HAP-1 (cell line): ENCODE measurements at places on chromosomes 12 and 14.

DNA sequence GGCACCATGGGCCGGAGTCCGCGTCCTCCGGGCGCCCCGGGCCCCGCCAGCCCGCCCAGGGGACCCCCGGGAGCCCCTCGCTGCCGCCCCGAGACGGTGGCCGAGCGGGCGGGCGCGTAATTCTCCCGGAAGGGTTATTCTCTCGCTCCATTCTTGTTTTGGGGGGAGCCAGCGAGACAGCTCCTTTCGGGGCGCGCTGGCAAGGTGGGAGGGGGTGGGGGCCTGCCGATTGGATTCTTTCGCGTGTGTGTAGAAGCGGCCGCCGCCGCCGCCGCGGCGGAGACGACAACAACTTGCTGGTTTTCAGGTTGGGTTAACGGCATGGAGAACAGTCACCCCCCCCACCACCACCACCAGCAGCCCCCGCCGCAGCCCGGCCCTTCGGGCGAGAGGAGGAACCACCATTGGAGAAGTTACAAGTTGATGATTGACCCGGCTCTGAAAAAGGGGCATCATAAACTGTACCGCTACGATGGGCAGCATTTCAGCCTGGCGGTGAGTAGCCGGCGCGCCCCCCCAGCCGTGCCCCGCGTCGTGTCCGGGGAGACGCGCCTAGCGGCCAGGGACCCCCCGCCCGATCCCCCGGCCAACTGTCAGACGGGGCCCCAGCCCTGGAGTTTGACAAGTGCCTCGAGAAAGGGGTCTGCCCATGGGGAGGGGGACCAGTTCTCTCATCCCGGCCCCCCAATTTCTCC lies 755 bp downstream of the SETD1B start:
- DNase-seq: peak; percentile 29

DNA sequence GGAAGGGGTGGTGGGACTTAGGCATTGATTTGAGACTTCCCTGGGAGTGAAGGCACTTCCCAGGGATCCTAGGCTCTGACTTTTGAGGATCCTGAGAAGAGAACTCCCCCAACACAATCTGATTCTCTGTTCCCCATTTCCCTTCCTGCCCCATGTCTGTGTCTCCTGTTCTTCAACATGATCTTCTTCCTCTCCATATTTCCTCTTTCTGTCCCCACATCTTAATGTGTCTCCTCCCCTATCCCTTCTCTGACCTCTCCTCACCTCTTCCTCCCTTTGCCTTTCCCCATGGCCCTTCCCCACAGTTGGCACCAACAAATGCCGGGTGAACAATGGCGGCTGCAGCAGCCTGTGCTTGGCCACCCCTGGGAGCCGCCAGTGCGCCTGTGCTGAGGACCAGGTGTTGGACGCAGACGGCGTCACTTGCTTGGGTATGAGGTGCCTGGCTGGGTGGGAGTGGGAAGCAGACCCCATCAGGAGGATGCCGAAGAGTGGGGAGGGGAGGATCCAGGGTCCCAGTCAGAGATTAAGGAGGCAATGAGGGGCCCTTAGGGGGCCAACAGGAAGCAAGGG lies 15.2 kb upstream of the LRP1-AS start:
- DNase-seq: no peak

DNA sequence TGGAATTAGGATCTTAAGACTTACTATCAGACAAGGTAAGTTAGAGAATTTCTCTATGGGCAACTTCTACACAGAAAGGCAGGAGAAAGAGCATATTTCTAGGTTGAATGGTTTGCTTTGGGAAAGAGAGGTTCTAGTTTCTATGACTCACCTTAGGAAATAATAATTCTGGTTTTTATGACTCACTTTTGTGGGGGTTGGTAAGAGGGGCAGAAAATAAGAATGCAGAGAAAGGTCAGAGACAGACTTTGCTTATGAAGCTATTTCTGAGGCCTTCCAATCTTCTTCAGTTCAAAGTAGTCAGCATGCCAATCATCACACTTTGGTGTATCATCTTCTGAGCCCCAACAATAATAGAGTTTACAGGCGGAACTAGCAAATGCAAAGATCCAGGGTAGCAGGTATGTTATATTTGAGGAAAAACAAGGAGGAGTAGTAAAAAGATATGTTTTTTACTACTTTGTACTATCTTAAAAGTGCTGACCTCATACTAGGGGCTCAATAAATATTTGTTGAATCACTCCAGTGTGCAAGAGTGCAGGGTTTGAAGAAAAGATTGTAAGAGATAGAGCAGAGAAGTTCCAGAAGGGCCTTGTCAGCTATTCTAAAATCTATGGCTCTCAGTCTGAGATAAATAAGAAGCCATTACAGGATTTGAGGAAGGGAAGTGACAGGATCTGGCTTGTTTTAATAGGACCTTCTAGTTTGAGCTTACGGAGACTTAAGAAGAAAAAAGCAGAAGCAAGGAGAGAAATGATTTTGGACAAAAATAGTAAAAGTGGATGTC lies 56.7 kb upstream of the LRFN5 start:
- DNase-seq: no peak

DNA sequence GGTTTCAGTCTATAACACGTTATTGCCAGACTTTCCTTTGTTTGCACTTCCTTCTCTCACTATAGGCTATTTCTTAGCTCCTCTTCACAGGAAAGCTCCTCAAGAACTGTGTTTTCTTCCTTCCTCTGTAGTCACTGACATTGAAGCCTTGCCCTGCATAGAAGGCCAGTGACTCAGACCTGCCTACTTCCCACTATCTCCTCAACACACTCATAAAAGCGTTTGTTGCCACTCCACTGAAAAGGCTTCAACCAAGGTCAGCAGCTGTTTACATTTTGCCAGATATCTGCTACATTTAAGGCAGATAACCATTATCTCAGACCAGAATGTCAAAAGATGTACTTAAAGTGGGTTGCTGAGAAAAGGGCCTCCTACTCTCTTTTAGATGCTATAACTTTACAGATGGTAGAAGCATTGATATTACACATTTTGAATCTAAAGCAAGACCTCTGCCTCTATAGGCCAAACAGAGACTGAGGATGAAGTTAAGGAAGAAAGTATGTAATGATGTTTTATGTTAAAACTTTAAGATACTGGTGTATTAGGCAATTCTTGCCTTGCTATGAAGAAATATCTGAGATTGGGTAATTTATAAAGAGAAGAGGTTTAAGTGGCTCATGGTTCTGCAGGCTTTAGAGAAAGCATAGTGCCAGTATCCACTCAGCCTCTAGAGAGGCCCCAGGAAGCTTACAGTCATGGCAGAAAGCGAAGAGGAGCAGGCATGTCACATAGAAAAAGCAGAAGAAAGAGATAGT lies 233.3 kb upstream of the FLRT2 start:
- DNase-seq: no peak

DNA sequence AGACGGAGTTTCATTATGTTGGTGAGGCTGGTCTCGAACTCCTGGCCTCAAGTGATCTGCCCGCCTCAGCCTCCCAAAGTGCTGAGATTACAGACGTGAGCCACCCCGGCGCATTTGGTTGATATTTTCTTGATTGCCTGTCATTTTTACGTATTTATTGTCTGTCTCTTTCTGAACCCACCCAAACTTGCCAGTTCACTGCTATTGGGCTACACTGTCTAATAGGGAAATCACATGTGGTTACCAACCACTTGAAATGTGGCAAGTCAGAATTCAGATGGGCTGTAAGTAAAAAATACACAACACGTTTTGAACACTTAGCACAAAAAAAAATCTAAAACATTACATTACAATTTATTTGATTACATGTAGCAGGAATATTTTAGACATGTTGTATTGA lies 2.1 kb downstream of the WSB2 start:
- no peak for DNase-seq

GRCh38 chr12:65464930-65465329 lies 186.4 kb downstream of the MSRB3 start:
- DNase-seq: no peak
